ENCODE measurements at places on chromosomes 5 and 9.

GRCh38 chr9:91211414-91211813 is 150.3 kb downstream of the AUH start:
- DNase-seq, result no peak

GRCh38 chr9:125397736-125398135 is 136.1 kb downstream of the GAPVD1 start:
- DNase-seq, result no peak

GRCh38 chr9:32866273-32866672 is 82.9 kb downstream of the TMEM215 start:
- DNase-seq, result no peak

- no peak for DNase-seq
These were observed 806.9 kb upstream of the CDH9 start for GRCh38 chr5:27845248-27845647.

DNA sequence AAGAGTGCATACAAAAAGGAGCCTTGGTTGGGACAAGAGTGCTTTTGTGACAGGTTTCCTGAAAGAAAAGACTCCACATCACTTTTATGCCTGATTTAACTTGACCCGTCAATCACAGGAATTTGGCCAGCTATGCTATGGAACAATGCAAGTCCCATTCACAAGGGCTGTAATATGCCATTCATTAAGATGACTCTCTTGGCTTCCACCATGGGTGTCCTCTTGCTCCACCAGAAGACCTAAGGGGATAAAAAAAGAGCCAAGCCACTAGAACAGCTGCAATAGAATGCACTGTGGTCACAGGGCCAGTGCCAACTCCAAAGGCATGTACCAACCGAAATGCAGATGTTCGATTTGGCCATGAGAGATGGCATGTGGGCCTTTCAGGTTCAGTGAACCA is 480.1 kb upstream of the MPDZ start:
- no peak for DNase-seq

DNA sequence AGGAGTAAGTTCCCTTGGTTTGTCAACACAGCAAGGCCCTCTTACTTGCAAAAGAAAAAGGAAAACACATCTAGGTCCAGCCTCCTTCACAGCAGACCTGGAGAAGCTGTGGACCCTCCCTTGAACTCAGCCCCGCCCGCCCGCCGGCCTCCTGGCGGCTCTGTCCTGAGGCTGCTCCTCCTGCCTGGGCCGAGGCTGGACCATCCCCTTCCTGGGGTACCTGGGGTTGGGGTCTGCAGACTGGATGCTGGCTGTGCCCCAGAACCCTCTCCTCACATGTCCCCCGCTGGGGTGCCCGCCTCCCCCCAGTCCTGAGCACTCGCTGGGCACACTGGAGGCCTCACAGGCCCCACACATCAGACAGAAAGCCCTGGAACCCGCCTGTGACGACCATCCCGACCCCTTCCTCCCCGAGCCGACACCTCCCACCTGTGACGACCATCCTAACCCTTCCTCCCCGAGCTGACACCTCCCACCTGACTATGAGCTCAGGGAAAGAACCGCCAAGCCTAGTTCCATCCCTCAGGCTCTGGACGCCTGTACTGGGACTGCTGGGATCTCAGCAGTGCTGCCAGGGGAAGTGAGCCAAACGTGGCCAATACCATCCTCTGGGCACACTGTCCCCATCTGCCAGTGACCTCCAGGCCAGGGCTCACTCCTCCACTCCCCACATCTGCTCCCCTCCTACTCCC is 7.2 kb upstream of the TMEM210 start:
- no peak for DNase-seq

Measured in amygdala (tissue), 56 donors.